Hepatic stellate cell (primary cell): ENCODE measurements at places on chromosomes 1 and 21.

DNA sequence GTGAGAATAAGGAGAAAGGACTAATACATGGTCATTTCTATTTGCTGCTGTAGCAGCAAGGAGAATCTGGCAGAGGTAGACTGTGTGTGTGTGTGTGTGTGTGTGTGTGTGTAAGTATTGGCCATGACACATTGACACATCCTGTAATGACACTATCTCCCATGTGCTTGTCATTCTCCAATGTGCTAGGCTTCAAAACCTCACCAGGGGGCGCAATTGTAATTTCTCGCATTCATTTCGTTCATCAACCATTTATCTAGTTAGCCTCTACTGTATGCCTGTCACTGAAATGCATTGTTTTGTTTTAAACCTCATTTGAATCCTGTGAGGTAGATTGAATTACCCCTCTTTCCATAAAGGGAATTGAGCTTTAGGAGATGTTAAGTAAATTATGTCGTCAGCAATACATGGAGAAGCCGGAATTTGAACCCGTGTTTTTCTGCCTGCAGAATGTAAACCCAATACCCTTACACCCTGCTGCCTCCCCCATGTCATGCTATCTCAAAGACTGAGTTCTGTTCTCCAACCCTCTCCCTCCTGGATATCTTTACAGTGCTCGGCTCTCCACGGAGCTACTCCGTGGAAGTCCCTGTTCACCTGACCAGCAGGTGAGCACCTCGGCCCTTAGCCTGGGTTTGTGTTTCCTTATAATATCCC lies 100.8 kb downstream of the UCK2 start:
- DNase-seq: peak; percentile 45

- no peak for DNase-seq
These were observed 37.1 kb downstream of the SLC30A1 start for GRCh38 chr1:211541720-211542477.

DNA sequence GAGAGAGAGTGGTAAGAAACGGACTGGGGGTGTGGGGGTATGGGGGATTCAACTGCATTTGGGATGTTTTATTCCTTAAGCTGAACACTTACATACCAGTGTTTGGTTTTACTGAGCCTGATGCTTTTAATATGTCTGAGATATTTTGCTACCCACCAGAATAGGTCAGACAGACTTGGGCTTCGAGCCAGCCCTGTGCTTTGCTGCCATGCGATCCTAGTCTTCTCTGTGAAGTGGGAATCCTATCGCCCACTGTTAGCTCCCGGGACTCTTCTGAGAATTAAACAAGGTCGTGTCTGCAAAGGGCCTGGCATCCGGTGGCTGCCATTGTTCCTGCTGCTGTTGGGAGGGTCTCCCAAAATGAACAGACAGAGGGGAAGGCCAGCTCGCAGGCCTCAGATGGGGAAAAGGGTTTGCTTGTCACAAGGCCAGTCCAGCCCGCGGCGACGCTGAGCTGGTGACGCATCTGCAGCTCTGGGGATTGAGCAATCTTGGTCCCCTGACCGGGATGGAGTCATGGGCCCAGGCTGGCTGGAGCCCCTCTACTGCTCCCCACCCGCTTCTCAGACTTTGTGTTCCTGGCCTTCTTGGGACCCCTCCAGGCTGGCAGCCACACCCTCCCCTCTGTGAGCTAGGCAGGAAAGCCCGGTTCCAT lies 26.9 kb upstream of the ECE1 start:
- peak; percentile 88 for DNase-seq

GRCh38 chr1:33092438-33092837 lies 11.5 kb downstream of the AZIN2 start:
- no peak for DNase-seq

DNA sequence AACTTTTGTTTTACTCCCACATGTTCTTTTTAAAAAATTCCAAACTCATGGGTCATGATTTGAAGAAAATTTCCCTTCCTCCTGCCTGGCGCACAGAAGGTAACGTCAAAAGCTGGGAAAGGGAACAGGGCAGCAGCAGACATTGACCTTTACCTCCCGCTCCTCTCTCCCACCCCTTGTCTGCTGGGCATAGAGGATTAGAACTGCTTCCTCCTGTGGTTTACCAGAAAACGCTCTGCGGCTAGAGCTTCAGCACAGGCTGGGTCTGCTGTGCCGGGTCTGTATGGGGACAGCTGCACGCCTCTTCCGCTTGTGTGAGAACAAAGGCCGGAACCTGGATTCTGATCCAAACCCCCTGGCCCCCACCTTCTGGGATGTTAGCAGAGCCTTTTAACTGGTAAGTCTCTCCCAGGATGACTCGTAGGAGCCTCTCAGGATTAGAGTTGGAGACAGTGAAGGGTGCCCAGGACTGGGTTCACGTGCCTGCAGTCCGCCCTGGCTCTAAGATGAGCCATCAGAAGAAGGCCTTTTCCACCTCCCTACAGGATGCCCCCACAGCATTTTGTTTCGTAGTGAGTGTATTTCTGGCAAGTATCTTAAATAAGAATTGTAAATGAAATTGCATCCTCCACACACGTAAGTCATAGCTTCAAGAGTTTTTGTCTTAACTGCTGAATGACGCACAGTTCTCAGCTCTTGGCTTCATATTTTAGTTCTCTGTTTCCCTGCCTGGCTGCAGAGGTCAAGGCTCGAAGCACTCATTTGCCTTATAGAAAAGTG lies 5.2 kb downstream of the H6PD start:
- DNase-seq: no peak

- DNase-seq: no peak
These were observed 1638.3 kb downstream of the MRPL39 start for GRCh38 chr21:23968722-23969647.

DNA sequence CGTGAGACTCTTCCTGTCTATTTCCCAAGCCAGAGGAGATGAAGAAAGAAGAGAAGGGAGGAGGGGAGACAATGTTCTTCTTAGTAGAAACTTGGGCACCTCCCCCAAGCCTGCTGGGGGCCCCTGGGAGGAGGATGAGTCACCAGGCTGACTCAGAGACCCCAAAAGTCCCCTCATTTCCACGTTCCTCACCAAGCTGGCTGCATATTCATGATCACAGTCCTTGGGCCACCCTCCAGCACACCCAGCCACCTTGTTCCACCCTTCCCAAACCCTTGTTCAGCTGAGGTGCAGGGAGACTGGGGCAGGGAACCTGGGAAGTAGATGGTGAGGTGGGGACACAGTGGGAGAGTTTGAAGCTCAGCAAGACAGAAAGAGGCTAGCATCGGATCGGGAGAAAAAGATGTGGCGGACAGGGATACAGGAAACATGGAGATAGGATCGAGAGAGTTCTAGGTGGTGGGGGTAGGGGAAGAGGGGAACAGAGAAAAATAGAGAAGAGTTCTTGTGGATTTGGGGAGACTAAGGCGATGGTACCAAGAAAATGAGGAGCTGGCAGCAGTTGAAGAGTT lies 712 bp downstream of the RAB13 start:
- DNase-seq: peak; percentile 53

DNA sequence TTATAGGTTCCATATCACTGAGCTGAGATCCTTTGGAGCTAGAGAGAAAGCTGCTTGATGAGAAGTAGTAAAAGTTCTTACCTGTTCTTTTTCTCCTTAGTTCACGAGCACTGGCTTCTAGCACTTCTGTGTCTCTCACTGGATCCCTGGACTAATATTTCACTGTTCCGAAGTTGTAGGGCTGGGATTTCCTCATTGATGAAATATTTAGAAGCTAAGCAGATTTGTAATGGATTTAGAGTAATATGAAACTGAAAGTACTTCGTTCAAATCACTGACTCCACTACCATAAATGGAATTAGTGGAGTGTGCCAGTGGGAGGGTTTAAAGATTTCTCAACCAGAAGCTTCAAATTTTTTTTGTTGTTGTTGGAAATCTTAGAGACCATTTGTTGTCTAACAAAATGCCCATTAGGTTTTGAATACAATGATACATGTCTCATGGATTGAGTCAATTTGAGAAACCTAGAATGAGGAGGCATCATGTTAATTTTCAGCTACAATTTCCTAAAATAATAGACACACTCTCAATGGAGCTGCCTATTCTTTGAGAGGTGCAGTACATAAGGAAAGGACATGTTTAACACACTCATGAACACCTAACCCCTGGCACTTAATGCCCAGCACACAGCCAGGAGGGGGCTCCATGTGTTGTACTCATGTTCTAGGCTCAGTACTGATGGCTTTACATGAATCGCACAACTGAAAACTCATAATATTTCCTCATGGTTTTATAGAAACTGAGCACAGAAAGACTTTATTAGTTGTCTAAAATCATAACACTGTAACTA lies at the start of gene GBP1:
Gene GBP1, minus strand, starts transcription at position 130 of the 790 bp plus-strand sequence. CDS start 1,974 bp downstream, outside the sequence.
- DNase-seq: peak; percentile 40

- no peak for DNase-seq
These were observed 200.1 kb upstream of the DAB1 start for GRCh38 chr1:57623791-57624538.

DNA sequence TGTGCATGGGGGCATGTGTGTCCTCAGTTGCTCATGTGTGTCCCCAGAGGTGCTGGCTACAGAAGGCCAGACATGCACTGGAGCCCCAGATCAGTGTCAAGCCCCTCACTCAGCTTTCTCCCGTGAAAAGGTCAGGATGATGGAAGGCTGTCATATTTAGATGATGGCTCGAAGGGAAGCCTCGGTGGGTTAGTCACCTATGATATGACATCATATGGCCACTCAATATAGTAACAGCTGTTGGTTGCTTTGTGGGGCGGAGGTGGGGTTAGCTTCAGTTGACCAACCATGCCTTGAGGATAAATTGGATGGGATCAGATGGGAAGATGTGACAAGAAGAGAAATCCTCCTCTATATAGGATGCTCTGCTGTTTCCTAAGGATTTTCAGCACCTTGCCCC lies 43.5 kb upstream of the ATF3 start:
- no peak for DNase-seq

DNA sequence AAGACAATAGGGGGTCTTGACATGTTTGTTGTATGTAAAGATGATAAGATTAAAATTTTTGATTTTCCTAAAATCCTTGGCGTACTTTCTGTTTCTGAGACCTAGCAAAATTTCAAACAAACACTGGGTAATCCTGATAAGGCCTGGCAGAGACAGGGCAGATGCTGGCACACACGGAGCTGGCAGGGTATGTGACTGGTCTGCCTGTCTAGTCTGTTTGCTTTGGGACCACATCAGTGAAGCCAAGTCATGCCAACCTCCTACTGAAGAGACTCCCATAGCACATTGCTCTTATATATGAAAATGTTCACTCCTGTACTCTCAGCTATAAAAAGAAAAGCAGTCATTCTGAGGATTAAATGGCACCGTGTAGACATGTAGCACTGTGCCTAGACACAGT lies 14.1 kb downstream of the TOR3A start:
- DNase-seq: no peak
